Bone marrow (tissue), 2 donors: ENCODE measurements at places on chromosomes 13 and 19.

- no peak for DNase-seq
Measured at GRCh38 chr13:103229674-103230073, 163.5 kb upstream of the SLC10A2 start.

- no peak for DNase-seq
Measured at GRCh38 chr19:10206226-10206885, 11.6 kb upstream of the DNMT1 start.

DNA sequence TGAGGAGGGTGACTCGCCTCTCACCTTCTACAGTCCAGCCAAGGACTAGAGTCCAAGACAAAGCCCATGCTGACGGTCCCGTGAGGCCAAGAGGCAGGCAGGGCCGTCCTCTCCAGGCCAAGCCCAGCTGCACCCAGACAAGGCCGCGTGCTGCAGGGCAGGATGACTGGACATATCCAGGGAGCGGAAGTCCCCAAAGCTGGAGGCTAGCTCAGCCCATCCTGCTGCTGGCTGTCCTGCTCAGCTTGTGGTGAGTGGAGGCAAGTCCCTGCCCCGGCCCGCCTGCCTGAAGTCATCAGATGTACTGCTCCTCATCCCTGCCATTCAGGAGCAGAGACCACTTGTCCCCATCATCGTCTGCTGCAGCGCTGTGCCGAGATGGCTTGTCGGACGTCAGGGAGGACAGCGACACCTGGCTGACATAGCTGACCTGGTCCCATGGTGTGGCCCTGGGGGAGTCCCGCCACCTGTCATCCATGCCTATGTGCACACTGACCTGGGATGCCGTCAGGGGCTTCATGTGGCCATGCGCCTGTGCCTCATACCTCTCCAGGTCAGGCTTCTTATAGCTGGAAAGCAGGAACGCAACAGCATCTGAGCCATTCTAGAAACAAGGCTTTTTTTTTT lies 72.8 kb downstream of the CCDC70 start:
- DNase-seq: no peak

DNA sequence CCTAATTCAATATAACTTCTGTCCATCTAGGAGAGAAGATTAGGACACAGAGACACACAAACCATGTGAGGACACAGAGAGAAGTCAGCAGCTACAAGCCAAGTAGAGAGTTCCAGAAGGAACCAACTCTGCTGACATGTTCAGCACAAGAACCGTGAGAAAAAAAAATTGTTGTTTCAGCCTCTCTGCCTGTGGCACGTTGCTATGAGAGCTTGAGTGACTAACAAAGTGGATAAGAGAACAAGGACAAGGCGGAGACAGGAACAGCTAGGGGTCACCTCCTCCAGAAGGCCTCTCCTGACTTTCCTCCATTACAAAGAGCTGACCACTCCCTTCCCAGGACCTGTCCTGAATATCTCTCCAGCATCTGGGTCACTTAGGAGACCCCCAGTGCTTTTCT lies 5.6 kb upstream of the SIGLEC12 start:
- DNase-seq: no peak

DNA sequence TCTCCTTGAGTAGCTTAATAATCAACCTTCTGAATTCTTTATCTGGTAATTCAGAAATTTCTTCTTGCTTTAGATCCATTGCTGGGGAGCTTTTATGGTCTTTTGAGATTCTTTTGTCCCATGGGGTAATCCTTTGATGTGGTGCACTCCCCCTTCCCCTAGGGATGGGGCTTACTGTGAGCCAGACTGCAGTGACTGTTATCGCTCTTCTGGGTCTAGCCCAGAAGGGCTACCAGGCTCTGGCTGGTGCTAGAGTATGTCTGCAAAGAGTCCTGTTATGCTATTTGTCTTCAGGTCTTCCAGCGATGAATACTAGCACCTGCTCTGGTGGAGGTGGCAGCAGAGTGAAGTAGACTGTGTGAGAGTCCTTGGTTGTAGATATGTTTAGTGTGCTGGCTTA lies 41.7 kb downstream of the UFM1 start:
- DNase-seq: no peak

DNA sequence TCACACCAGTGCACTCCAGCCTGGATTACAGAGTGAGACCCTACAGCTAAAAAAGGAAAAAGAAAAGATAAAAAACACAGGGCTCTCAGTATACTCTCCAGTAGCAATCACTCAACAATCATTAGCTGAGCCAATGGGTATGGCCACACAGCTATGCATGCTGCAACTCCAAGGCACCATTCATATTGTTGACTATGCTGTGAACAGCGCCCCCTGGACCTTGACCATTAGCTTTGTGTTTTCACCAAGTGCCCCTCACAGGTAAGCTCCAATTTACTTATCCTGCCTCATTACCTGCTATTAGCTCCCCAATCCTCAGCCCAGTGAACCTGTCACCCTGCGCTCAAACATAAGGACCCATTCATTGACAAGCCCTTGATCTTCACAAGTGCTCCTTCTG lies 35.8 kb downstream of the ZIC5 start:
- no peak for DNase-seq
